ENCODE measurements at places on chromosomes 2 and 18.
A peak's percentile ranks its signal among the peaks of the same experiment; 100 is the strongest.

DNA sequence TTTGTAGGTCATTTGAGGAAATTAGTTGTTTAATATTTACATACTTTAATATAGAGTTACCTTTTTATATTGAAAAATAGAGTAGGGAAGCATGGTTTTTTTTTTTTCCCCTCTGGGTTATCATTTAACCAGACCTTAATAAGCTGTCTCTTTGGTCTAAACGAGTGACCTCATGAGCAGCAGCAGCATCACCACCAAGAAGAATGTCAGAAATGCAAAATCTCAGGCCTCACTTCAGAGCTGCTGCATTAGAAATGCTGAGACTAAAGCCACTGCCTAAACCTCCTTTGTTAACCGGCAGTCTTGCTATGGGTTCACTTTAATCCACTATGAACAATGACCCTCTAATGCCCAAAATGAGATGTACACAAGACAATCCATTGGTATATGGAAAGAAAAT is 733.7 kb upstream of the FAM98A start:
- DNase-seq, result no peak

GRCh38 chr18:52468496-52468895 is 128.5 kb downstream of the DCC start:
- no peak for DNase-seq

DNA sequence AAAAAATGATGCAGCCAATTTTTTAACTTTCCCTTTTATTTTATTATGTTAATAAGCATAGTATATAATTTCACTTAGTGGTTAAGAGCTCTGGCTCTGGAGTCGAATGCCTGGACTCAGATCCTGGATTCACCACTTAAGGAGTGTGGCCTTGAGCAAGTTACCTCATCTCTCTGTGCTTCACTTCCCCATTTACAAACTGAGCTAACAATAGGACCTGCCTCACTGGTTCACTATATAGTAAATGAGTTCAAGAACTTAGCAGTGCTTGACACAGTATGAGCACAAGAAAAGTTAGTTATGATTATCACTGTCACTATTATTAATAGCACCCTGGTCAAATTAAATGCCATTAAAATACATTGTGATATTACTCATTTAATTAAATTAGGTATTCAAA is 30.6 kb downstream of the SCN3A start:
- no peak for DNase-seq

- no peak for DNase-seq
Measured at GRCh38 chr18:78771496-78772359, 207.9 kb upstream of the SALL3 start.

DNA sequence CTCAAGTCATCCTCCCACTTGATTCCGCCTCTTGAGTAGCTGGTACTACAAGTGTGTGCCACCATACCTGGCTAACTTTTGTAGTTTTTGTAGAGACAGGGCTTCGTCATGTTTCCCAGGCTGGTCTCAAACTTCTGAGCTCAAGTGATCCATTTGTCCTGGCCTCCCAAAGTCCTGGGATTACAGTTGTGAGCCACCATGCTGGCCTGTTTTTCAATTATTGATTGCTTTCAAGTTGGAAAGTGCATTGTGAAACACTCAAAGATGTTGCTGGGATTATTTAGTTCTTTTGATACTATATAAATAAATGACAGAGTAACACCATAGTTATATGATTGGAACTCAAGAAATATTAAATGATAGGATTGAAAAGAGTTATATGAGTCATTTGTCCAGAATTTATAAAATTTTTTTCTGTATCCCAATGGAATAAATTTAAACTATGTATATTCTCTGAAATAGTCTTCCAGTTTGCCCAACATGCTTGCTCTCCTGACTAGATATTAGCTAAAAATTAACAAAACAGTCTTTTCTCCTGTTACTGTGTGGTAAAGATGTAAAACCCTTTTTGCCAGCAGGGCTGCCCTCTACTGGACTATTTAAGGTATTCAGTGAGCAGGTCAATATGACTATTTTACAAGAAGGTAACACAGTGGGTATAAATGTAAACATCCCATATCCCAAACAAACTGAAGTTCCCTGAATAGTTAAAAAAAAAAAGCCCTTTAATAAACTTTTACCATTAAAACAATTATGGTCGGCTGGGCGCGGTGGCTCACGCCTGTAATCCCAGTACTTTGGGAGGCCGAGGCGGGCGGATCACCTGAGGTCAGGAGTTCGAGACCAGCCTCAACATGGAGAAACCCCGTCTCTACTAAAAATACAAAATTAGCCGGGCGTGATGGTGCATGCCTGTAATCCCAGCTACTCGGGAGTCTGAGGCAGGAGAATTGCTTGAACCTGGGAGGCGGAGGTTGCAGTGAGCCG is 42.7 kb downstream of the ACSL3 start:
- no peak for DNase-seq

GRCh38 chr2:10172033-10172871 is 49.7 kb downstream of the RRM2 start:
- no peak for DNase-seq

- no peak for DNase-seq
Measured at GRCh38 chr2:231514951-231515297, 15.3 kb downstream of the NMUR1 start.

DNA sequence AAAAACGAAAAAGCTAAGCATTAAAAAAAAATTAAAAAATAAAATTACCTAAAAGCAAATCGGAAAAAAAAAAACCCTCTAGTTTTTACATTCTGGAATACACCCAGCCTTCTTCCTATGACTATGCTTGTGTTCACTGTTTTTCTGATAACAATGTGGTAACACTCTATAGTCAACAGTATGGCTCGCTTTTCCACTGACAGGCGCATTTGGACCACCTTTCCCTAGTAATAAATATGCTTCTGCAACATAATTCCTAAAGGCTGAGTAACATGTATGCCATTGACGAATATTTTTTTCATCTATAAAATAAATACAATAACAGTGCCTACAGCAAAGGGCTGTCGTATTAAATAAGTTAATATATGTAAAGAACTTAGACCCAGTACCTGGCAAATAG is 27.9 kb downstream of the NOL10 start:
- DNase-seq, result no peak

GRCh38 chr2:195392446-195393336 is 264.3 kb upstream of the SLC39A10 start:
- no peak for DNase-seq

DNA sequence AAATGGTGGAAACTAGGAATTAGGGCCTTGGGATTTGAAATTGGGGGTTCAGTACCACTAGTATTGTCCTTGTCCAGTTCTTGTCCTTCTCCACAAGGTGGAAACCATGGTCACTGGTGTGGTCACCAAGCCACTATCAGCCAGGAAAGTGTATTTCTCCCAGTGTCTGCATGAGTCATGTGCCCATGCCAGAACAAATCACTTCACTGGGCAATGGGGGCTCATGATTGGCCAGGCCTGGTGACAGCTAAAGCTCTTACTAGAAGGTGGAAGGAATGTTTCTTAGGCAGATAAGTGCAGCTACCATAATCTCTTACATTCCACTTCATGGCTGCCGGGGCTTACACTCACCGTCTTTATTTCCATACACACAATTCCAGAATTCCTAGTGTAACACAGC is 124.8 kb upstream of the TACR1 start:
- no peak for DNase-seq

DNA sequence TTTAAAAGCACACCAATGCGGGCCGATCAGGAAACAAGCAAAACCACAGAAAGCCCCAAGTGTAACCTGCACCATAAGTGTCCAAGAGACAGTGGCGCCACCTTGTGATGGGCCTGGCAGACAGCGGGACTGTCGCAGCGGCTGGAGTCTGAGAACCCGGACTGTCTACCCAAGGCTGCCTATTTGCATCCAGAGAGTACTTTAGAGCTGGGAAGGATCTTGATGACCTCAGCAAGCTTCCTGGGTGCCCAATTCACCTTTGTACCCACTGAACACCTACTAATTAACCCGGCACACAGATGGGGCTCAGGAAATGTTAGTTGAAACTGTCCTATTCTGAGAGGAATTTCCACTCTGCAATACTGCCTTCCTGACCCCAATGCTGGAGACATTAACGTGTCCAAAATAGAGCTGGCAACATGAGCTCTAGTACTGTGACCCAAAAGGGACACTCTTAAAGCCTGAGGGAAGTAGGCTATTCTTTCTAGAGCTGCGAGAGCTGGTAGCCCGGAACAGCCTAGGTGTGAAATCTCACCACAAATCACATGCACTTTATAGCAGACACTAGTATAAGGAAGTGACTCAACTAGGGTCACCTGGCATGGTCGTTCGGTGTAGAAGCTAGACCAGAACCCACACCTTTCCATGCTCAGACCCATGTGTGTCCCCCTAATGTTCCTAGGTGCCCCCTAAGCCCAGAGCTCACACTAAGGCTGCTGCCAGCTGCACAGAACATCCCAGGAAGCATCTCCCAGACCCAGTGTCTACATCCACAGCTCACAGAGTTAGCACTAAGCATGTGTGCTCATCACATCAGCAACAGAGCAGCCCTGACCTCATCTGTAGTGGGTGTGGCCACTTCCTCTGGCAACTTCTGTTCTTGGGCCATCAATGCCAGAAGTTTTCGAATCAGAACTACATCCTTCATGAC is 25.4 kb downstream of the POLR1A start:
- peak; percentile 93 for DNase-seq

- DNase-seq, result no peak
Measured at GRCh38 chr2:2187196-2187595, 143.9 kb downstream of the MYT1L start.

GRCh38 chr2:53067533-53067932 is 700.1 kb upstream of the CHAC2 start:
- DNase-seq, result no peak

GRCh38 chr2:72395096-72395495 is 247.4 kb upstream of the CYP26B1 start:
- no peak for DNase-seq

GRCh38 chr2:47984041-47984440 is 77.7 kb upstream of the FBXO11 start:
- DNase-seq, result peak; percentile 39

DNA sequence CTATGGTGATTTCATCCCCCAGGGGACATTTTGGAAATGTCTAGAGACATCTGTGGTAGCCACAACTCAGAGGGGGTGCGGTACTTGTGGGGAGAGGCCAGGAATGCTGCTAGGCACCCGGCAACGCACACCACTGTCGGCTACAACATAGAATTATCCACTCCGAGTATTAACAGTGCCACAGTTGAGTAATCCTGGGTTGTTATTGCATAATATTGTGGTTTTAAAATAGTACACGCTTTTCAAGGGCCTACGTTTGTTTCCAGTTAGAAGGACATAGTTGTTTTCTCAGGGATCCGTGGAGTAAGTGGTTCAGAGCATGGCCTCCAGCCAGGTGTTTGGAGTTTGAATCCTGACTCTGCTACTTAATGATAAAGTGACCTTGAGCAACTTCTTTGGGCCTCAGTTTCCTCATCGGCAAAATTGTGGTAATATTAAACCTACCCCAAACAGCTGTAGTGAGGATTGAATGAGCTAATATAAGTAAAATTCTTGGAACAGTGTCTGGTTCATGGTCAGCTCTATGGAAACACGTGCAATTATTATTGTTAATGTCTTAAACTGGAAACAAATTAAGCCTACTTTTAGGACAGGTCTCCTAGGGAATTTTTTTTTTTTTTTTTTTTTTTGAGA is 24.5 kb downstream of the CYP27A1 start:
- DNase-seq, result peak; percentile 81

GRCh38 chr2:65390134-65390533 is 42.3 kb downstream of the SPRED2 start:
- no peak for DNase-seq

GRCh38 chr18:54031243-54031642 is 193.2 kb downstream of the MBD2 start:
- DNase-seq, result no peak

DNA sequence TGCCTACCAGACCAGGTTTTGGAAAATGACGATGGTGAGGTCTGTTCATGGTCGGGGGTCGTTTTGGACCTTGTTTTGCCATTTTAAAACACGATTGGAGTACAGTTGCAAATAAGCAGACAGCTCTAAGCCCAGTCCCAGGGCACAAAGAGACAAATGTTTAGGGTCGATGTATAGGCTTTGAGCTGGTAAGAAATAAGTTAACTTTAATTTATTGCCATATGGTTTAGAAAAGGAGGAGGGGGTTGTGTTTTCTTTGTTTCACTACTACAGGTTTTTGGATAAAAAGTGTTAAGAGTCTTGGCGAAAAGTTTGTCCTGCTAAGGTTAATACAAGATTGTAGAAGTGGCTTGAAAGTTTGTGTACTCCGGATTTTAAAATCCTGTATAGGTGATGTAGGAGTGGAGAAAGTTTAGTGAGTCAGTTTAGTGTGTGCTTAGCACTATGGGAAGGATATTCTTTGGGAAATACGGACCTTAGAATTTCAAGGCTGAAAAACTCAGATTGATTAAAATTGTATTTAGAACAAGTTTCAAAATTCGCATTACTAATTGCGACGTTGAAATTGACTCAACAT is 1.3 kb downstream of the KCMF1 start:
- no peak for DNase-seq

DNA sequence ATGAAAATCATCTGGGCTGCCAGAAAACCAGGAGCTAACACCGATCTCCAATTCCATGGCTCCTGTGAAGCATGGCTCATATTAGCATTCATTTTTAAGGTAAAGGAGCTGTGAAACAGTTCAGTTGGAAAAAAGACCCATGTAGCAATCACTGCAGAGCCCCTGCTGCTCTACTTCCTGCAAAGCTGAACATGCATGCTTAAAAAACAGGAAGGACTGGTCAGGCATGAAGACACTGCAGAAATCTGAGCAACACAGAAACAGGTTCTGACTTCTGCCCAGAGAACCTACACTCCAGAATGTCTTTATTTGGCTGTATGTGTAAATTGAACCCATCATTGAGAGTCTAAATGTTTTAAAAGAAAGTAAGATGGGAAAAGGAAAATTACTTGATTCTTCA is 950.6 kb downstream of the DCDC2C start:
- no peak for DNase-seq

DNA sequence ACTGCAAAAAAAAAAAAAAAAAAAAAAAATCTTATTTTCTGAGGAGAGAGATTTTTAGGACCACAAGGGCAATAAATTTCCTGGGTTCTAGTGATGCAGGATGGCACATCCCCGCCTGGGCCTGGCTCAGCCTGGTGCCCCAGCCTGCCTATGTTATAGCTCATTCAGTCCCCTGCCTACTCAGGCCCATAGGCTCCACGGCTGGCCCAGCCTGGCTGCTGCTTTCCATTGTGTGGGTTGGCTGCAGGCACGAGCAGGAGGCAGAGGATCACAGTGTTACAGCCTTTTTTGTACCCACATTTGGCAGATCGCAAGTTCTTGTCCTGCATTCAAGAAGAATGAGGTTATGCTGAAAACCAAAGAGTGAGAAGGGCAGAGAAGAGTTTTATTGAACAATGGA is 2.8 kb upstream of the SULT6B1 start:
- no peak for DNase-seq

GRCh38 chr18:60018618-60019462 is 119.0 kb downstream of the PMAIP1 start:
- DNase-seq, result no peak

- DNase-seq, result no peak
Measured at GRCh38 chr18:13405305-13406038, 186.9 kb downstream of the LDLRAD4 start.

Data from right cardiac atrium (tissue), 5 donors.